ENCODE measurements at places on chromosomes 4 and X.

DNA sequence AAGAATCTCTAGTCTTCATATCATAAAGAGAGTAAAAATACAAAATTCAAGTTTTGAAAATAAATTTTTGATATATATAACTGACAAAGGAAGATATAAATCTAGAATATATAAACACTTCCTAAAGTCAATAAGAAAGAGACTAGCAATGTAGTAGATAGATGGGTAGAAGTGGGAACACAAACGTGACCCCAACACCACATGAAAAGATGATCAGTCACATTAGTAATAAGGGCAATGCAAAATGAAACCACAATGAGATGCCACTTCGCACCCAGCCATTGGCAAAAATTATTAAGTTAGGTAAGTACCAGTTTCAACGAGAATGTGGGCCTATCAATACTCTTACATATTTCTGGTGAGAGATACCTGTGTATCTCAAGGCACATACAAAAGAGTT lies 106.5 kb downstream of the EGF start:
- no peak for DNase-seq

DNA sequence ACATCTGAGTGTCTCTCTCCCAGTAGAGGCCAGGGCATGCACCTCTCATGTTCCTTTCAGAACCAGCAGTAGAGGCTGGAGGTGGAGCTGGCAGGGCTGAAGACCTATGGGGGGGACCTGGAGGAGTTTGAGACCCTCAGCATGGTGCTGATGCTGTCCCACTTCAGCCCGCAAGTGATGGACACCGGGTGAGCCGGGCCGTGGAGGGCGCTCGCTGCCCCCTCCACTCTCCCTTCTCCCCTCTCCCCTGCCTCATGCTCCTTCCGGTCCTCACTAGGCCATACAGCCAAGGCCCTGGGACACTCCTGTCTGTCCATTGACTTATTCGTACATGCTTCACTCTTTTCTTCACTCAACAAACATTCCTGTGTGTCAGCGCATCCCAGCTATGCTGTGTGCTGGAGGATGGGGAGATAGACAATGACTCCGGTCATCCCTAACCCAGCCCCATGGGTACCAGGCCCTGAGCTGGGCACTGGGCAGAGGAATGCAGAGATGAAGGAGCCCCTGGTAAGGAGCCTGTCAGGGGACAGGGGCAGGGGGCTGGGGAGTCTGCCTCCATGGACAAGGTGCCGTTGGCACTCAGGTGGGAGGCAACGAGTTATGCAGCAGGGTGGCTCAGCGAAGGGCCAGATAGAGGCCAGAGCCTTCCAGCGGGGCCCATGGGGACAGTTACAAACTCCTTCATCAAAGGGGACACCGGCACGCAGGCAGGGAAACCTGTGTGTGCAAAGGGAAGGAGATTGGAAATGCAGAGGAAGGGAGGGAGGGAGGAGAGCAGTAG lies 28.4 kb upstream of the WFS1 start:
- no peak for DNase-seq

GRCh38 chr4:57763070-57763469 lies 652.9 kb upstream of the IGFBP7 start:
- no peak for DNase-seq

GRCh38 chr4:145524552-145524951 lies 42.9 kb downstream of the SMAD1 start:
- no peak for DNase-seq

DNA sequence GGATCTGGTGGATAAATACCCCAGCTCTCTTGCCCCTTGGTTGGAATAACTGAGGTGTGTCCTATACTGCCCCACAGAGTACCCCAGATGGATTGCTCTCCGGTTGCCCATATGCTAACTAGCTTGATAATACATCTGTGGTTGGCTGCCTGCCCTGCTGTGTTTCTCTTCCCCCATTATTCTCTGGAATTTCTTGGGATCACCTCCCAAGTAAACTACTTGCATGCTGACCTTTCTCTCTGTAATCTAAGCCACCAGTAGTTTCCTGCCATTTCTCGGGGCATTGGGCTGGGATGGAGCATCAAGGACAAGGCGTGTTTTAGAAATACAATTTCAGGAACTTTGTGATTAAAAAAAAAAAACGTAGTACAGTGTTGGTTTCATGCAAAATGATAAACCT lies 25.2 kb downstream of the PPP1R2C start:
- DNase-seq, result no peak

- DNase-seq, result no peak
Observed at GRCh38 chr4:105061731-105062130, 84.9 kb upstream of the TET2 start.

- DNase-seq, result peak; percentile 13
Observed at GRCh38 chr4:177596035-177596434, 153.8 kb upstream of the AGA start.

Measured in activated CD4-positive, alpha-beta T cell treated with anti-CD3 and anti-CD28 coated beads, Interleukin-2, amount 10 ng/mL, durations not matched to agents 7 days and 5 days (primary cell).